Nucleus accumbens (tissue), 56 donors: ENCODE measurements at places on chromosomes 5 and 9.

- no peak for DNase-seq
Observed at GRCh38 chr9:120603591-120603990, 23.6 kb upstream of the CDK5RAP2 start.

DNA sequence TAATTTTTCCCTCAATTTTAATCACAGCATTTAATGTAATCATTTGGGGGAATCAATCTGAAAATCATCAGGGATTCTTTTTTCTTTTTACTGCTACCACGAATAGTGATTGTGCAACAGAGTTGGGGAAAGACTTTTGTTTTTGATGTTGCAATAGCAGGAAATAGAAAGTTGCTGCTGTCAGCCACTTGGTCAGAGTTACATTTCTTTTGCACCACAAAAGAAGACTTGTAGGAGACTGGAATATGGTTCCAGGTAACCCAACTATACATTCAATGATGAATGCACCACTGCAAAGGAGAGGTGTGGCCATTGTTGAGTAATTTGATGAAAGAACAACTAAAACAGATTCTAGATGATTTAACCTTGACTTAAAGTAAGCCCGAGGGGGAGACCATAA is 46.3 kb upstream of the PALM2AKAP2 start:
- no peak for DNase-seq

- DNase-seq = no peak
Observed at GRCh38 chr5:124952079-124952478, 205.6 kb upstream of the ZNF608 start.

GRCh38 chr9:102521097-102521755 is 473.9 kb upstream of the CYLC2 start:
- DNase-seq = no peak

DNA sequence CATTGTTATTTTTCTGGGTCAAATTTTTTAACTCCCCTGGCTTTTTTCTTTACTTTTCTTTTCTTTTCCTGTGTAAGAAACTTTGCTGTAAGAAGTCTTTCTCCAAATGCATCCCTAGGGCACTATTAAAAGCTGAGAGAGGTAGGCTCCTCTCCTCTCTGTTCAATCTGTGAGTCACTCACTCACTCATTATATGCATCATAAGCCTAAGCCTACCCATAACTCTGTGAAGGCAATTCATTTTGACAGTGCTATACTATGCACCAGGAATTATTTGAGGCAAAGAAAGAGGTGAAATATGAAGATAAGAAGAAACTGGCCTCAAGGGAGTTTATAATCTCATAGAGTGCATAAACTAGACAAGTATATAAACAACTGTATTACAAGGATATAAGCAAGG is 67.9 kb upstream of the PRR16 start:
- no peak for DNase-seq

DNA sequence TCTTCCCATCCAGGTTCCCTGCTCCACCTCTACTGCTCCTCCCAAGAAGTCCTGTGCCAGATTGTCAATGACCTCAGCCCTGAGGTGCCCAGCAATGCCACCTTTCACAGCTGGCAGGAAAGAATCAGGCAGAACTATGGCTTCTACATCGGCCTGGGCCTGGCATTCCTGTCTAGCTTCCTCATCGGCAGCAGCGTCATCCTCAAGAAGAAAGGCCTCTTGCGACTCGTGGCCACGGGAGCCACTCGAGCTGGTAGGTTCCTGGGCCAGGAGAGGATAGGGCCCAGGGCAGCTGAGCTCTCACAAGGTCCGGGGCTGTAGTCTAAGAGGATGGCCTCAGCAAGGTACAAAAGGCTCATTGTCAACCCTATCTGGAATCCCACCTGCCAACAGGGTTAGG is 3.1 kb downstream of the NIPAL4 start:
- no peak for DNase-seq

- no peak for DNase-seq
Observed at GRCh38 chr5:149916334-149917072, 28.1 kb downstream of the PDE6A start.

GRCh38 chr9:20524776-20525175 is 97.5 kb downstream of the MLLT3 start:
- DNase-seq = no peak

DNA sequence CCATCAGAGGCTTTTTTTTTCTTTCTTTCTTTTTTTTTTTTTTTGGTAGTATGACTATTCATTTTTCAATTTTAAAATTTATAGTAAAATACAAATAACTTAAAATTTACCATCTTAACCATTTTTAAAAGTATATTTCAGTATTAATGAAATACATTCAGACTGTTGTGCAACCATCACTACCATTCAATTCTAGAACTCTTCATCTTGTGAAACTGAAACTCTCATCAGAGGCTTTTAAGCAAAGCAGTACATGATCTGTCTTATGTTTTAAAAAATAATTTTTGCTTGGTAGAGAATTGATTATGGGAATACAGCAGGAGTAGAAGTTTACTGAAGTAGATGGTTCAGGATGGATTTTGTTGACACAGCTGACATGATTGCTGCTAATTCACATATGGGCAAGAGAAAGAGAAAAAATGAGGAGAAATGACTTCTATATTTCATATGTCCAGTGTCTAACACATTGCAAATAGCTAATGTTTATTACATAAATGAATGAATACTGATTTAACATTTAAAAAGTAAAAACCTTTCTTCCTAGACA is 13.4 kb downstream of the ELOVL7 start:
- no peak for DNase-seq

- peak; percentile 37 for DNase-seq
Observed at GRCh38 chr9:69204849-69205248, 30.8 kb downstream of the TJP2 start.

DNA sequence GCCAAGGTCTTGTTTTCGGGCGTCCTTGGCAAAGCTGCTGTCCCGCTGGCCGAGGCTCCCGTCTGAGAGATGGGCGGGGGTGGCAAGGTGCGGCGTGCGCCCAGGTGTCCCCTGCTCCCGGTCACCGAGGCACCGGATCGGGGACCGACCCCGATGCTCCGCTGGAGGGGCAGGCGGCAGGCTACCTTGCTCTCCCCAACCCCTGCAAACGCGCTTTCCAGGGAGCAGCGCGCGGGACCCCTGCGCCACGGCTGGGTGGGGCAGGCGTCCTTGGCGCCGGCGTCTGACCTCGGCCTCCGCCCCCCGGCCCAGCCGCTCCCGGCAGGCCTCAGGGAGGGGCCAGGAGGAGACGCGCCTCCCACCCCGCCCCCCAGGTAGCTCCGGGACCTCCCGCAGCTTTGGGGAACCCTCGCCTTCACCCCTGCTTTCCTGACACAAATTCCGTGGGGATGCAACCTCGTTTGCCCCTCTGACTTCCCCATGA is 551 bp downstream of the N4BP3 start:
- DNase-seq = no peak

DNA sequence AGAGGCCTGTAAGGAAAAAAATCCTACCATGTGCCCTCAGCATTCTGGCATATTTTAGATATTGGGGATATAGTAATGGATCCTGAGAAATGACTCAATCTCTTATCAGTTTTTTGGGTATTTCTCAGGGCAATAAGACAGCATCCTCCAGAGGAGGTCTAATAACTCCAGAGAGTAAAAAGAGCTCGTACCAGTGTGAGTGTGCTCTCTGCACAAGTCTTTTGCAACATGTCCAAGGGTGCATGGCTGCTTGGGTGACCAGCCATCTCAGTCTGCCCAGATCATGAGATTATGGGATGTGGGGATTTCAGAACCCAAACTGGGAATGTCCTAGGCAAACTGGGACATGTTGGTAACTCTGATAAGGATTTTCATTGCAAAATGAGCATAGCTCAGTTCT is 15.3 kb downstream of the ASPN start:
- no peak for DNase-seq

GRCh38 chr9:16236882-16237281 is 633.6 kb downstream of the BNC2 start:
- no peak for DNase-seq

DNA sequence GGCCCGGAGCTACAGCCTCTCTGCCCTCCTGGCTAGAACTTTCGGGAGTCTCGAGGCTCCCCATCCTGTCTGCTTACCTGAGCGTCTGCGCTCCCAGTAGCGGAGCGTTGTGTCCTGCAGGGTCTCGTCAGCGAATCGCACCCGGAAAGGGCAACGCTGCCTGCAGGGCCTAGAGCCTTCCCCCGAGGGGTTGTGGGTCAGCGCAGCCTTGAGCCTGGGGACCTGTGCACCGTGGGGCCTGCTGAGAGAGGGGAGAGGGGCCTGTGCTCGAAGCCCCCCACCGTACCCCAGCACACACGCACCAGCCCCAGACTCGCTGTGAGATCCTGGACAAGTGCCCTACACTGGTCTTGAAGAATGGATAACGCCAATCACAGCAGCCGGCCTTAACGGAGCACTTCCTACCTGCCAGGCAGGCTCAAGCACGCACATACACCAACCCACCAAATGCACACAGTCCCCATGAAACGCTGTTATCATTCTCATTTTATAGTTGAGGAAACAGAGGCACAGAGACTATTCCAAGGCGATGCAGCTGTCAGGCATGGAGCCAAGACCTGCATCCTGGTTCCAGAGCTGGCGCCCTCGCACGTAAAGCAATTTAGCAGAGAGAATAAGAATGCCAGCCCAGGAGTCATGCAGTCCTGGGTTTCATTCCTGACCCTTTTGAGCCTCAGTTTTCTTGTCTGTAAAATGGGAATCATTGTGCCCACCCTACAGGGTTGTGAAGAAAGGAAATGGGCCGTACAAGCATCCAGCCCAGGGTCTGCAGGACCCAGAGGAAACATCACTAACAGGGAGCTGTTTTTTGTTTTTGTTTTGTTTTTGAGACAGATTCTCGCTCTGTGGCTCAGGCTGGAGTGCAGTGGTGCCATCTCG is 5.3 kb downstream of the C9orf50 start:
- DNase-seq = no peak

DNA sequence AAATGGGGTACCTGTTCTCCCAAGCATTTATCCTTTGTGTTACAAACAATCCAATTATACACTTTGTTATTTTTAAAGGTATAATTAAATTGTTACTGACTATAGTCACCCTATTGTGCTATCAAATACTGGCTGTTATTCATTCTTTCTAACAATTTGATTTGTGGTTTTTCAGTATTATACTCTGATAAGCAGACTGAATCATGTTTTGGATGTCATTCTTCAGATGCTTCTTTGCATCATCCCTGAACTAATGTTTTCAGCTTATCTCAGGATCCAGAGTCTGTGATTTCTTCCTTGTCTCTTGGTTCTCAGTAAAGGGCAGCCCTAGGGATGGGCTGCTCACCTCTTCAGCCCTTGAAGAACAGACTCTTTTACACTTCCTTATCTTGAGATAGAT is 177.8 kb upstream of the SGCD start:
- no peak for DNase-seq

GRCh38 chr9:68595868-68596267 is 55.2 kb upstream of the TMEM252 start:
- no peak for DNase-seq

GRCh38 chr9:532707-533106 is 308.8 kb upstream of the DMRT1 start:
- DNase-seq = no peak

DNA sequence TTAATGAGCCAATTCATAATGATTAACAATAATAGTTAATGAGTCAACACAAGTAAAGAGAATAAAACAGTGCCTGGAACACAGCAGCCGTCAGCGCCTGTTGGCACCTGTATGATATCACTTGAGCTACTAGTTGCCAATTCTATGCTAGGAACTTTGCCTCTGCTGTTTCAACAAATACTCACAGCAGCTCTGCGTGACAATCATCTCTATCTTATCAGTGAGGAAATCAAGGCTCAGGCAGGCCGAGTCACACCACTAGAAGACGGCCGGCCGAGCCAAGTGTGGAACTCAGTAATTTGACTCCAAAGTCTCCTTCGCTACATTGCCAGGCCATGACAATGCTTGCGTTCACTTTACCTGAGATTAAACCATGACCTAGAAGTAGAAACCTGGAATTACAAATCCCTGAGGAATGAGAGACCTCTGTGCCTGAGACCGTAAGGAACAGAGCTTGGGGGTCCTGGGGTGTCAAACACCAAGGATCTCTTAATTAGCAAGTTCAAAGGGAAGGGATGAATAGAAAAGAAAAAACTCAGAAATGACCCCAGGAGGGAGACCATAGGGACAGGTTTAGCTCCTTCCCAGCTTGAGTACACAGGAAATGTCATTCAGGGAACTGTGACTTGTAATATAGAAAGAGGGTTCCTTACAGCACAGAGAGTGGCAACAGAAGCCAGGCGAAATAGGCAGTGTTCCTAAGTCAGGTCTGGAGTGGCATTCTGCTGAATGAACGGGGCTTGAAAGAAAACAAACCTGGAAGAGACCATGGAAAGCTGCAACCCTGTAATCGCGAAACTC is 109.1 kb downstream of the SUSD1 start:
- no peak for DNase-seq

DNA sequence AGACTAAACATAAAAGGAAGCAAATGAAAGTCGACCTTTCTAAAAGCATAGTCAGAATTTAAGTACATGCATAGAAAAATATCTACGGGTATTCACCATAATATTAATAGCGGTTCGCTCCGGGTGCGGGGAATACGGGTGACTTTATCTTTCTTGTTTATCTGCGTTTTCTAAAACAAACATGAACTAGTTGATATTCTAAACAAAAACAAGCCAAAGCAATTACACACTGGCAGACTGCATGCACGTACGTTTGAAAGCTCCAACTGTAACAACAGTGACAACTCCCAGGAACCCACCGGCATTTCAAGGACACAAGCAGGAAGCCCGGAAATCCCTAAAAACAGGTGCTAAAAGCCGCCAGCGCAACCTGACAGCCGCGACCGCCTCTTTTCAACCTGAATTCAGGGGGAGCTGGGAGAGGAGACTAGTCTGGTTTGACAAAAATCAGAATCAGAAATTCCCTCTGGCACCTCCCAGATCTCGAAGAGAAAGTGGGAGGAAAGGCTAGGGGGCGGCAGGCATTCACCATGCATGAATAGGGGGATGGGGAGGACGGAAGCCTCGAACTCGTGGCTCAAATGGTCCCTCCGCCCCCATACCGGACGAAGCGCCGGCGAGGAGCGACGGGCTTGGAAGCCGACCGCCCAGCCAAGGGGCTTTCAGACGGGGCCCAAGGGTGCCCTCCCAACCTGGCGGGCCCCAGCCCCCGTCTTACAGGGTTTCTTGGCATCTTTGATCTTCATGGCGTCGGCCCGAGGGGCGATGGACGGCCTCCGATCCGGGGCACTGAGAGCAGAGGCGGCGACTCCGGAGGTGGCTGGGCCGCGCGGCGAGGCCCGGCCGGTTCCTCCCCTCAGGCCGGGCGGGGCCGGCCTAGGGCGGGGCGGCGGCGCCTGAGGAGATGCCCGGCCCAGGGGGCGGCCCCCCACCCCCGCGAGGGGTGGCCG is at the start of gene PANK3:
Gene PANK3, minus strand, starts transcription at position 831 of the 950 bp plus-strand sequence. Its CDS starts 85 bp downstream, at position 746.
- peak; percentile 54 for DNase-seq
